ENCODE measurements at places on chromosomes 3 and 15.

DNA sequence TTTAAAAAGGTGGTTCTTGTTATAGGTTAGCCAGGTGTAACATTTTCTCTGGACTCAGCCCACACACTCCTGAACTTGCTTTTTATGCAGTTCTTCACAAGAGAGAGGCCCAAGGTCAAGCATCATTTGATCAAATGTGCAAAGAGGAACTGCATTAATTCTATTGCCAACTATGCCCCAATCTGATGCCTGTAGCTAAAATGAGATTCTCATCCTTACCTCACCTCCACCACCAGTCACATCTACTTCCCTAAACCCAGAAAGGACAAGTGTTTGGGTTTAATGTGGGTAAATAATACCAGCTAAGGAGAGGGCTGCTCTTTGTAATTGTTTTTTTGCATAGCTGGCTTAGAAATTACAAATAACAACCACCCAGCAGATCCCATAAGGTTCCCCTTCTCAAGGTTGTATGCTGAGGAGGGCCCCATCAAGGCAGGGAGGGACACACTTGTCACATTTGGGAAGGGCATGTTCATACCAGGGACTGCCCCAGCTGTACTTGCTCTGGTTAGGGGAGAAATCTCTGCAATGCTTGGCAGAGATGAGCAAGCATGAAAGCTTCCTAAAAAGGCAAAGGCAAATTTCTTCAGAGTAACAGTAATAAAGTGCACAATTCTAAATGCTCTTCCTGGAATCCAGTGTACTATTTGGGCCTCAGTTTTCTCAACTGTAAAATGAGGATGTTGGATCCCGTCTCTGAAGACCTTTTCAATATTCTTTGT, 76.2 kb downstream of the TGFBR2 start:
- DNase-seq: peak; percentile 28

DNA sequence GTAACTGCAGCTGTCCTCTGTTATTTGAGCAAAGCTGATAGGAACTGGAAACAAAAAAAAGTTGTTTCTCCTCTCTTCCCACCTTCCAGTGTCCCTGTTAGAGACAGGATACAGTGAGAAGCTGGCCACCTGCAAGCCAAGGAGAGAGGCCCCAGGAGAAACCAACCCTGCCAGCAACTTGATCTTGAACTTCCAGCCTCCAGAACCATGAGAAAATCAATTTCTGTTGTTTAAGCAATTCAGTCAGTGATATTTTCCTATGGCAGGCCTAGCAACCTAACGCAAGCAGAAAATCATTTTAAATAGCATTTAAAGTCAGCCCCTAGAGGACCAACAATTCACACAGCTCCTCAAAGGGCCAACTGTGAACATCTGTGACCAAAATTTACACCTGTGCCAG, 291.3 kb downstream of the OXSM start:
- no peak for DNase-seq

GRCh38 chr3:39132096-39133092, 21.0 kb downstream of the CSRNP1 start:
- DNase-seq: no peak

DNA sequence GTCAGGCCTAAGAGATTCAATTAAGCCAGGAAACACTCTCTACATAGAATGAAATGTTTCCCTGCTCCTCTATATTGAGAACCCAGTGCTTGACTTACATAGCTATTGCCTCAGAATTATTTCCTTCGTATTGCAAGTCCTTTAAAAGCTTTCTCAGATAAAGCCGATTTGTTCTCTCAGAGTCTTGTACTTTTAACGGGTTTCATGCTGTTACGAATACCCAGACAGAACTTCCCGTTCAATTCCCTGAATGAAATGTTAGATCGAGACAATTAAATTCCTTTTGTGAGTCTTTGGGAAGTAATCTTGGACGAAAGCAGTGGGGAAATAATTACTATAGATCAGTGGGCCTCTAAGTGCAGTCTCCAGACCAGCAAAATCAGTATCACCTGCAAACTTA, 102.8 kb upstream of the CHL1 start:
- DNase-seq: no peak

DNA sequence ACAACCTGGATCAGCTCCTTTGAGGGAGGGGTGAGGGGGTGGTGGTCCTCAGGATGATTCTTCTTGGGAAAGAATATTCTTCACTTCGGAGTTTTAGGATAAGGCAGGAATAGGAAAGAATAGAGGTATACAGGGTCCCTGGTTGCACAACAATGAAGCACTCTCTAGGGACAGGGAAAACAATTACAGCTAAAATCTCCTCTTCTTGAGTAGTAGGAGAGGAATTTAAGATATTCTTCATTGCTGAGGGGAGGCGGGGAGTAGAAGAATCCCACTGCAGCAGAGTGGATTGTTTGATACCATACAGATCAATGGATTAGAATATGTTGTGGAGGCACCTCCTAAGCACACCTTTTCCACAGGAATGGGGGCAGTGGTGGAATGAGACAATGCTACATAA, 20.5 kb downstream of the SLC9C1 start:
- no peak for DNase-seq

GRCh38 chr3:99641982-99642381, 3.6 kb downstream of the COL8A1 start:
- DNase-seq: no peak

DNA sequence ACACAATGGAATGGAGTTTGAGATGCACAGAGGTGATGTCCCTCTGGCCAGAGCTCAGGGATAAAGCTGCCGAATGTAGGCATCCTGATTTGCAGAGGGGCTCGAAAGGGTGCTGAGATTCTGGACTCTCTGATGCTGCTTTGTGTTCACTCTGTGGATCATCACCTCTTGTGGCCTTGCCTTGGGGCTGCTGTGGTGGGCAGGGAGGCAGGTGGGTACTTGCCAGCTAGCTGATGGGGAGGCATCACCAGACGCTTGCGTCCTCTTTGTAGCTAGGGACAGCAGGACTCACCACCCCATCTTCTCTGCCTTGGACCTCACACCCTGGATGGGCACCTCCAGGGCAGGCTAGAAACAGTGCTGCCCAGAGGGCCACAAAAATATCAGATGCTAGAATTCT, 14.6 kb upstream of the RASGRF1 start:
- no peak for DNase-seq
